ELF-1 (cell line): ENCODE measurements at places on chromosomes 1 and 21.

GRCh38 chr1:35085421-35085820 lies 6.2 kb downstream of the ZMYM1 start:
- DNase-seq, result peak; percentile 9

DNA sequence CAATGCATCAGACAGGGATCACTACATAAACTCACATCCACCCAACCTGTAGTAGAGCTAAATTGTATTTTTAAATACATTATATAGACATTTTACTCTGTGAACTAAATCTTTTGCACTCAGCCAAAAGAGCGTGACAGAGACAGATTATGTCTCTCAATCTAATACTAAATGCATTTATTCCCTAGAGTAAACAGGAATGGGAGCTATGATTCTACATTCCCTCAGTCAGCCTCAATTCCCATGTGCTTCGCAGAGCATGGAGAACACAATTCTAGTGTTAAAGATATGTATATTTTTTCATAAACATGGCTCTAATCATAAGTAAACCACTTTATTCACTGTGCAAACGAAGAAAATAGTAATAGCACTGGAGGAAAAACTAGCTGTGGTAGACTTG lies 16.5 kb downstream of the PIGK start:
- no peak for DNase-seq

DNA sequence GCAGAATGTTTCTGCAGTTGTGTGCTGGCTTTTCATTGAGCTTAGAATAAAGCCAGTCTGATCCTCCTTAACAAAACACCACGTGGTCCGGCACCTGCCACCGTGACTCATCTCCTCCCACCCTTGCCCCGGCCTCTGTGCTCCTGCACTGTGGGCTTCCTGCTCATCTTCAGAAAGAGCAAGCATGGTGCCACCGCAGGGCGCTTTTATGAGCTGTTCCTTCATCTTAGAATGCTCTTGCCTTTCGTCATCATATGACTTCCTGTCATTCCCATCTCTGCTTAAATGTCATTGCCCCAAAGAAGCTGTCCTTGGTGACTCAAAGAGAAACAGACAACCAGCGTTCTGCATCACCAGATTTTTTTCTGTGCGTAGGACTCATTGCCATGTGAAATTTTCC lies 117.8 kb downstream of the HHAT start:
- DNase-seq, result peak; percentile 27

DNA sequence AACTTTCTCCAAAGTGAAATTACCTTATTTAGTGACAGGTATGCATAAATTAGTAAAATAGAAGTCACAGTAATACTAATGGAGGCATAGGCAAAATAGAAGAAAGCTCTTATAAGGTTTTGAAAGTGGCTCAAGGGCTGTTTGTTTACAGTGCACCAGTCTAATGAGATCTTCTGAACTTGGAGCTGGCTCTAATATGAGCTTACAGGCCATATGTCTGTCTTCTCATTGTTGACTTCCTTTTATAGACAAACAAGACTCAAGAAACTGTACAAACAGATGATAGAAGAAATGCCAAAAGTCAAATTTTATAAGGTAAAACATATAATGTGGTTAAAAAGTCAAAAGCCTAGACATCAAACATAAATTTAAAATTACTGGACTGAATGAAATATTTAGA lies 207.5 kb upstream of the NEGR1 start:
- no peak for DNase-seq

DNA sequence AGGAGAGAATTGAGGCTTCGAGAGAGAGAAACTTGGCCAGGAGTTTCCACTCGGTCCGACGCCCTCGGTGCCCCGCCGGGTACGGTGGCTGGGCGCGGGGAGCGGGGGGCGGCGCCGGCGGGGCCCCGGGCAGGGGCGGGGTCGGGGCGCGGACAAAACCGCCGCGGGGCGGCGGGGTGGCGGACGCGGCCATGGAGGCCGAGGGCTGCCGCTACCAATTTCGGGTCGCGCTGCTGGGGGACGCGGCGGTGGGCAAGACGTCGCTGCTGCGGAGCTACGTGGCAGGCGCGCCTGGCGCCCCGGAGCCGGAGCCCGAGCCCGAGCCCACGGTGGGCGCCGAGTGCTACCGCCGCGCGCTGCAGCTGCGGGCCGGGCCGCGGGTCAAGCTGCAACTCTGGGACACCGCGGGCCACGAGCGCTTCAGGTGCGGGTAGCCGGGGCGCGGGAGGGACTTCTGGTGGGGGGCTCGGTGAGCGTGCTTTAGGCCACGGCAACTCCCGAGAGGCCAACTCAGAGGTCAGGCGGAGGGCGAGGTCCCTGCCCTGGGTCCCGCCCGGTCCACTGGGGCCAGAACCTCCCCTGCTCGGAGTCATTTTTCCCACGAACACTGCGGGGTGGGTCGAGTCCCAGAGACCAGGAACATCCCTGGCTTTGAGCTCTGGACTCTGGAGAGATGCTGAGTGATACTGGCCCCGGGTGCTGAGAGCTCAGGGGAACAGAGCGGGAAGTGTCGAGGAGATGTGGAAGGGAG lies 431 bp downstream of the RAB42 start:
- DNase-seq, result no peak

DNA sequence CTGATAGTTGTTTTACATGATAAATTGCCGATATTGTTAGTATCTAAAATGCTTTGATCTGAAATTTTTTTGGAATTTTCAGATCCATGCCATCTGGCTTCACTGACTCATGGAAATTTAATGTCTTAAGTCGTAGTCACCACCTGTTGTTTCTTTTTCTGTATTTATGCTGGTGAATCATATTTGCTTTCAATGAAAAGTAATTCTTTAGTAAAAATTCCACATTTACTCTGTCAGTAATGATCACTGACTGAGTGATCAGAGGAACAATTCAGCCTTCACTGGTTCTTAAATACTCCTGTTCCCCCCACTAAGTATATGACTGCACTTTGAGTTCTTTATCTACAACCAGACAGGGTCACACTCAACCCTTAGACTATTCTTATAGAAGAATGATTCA lies 185.6 kb upstream of the NRIP1 start:
- no peak for DNase-seq

GRCh38 chr21:42163511-42163863 lies 55.5 kb upstream of the ABCG1 start:
- DNase-seq, result no peak

GRCh38 chr1:109770331-109771095 lies 6.8 kb upstream of the EPS8L3 start:
- peak; percentile 43 for DNase-seq

GRCh38 chr1:163528710-163529348 lies 207.1 kb downstream of the NUF2 start:
- DNase-seq, result no peak

GRCh38 chr1:50111503-50111902 lies 2.8 kb downstream of the ELAVL4 start:
- DNase-seq, result no peak

DNA sequence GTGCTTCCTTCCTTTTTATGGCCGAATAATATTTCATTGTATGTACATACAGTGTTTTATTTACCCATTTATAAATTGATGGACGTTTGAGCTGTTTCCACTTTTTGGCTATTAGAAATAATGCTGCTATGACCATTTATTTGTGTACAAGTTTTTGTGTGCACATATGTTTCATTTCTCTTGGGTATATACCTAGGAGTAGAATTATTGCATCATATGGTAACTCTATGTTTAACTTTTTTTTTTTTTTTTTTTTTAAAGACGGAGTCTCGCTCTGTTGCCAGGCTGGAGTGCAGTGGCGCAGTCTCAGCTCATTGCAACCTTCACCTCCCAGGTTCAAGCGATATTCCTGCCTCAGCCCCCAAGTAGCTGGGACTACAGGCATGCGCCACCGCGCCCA lies 19.0 kb downstream of the SDHC start:
- DNase-seq, result no peak

GRCh38 chr1:154141240-154141639 lies 13.6 kb downstream of the NUP210L start:
- DNase-seq, result no peak

DNA sequence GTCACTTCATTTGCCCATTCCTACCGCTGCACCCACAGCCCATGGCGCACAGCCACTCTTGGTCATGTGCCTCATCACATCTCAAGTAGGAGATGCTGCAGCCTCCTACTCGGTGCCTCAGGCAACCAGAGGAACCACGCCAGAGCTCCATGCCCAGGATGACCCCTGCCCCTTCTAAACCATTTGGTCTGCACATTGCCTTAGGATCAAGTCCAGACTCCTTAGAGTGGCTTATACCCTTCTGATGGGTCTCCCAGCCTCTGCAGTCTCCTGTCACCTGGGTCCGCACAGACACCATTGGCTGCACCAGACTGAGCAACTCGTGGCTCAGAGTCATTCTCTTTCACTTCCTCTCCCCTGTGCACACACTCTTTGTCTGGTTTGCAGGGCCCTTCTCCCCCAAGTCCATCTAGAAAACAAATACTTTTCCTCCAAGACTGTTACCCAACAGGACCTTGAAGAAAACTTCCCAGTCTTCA lies 2.2 kb upstream of the ADORA3 start:
- no peak for DNase-seq

DNA sequence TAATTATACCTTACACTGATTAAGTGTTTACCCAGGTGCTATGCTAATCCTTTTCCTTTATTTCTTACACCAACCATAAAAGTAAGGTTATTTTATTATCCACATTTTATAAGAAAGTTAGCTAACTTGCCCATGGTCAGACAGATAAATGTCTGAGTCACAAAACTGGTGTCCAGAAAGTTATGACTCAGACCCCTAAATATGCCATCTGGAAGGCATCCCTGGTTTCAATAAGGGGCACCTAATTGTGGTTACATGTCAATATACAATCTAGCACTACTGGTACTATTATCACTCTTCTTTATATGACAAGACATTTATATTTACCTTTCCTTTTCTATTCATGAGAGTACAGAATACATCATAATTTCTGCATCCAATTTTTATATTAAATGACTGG lies 496.5 kb upstream of the ADGRL2 start:
- no peak for DNase-seq

DNA sequence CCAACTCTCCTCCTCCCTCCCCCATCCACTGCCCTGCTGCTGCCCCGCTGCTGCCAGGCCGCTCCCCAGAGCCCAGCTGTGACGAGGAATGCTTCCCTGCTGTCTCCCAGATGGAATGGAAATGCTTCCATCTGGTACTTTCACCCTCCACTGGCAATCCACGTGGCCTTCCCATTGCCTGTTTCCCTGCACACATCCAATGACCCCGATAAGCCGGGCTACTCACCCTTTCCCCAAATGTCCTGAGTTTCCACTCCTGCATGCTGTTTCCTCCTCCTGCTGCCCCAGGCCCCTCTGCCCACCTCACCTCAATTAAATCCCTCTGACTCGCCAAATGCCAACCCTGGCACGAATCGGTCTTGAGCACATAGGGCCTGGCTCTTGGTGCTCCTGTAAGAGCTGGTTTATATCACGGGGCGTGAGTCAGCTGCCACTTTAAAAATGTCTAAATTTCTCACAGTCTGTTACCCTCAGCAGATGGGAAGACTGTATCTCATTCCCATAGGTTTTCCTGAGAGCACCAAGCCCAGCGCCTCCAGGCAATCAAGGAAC lies 36.4 kb downstream of the MRAP start:
- DNase-seq, result no peak

GRCh38 chr1:157325220-157325619 lies 187.0 kb upstream of the ETV3 start:
- DNase-seq, result peak; percentile 54

DNA sequence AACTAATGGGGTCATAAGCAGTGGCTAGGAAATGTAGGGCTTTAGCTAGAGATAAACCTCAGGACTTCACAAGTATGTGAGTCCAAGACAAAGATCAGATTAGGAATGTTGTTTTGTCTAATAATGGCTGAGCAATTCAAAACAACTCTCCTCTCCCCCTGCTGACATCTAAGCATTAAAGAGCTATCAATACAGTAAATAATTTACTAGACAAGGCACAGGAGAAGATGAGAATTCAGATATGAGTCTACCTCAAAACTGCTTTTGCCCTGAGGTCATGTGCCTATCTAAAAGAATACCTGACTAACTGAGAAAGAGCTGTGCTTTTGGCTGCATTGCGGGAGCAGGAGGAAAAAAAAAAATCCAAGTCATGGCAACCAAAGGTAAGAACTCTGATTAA lies 86.8 kb downstream of the SPATA17 start:
- DNase-seq, result no peak

DNA sequence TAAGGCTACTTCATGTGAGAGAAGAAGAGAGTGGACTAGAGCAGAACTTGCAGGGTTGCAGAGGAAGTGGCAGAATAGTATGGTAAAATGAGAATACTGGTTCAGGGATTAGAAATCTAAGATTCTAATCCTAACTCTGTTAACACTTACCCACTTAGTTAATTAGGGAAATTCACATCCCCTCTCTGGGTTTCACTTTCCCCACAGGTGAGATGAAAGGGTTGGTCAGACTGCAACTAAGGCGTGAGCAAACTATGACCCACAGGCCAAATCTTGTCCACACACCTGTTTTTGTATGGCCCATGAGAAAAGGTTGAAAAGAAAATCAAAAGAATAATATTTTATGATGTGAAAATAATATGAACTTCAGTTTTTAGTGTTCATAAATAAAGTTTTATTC lies 117.5 kb downstream of the MACF1 start:
- no peak for DNase-seq

GRCh38 chr1:245332513-245332912 lies 177.7 kb downstream of the KIF26B start:
- no peak for DNase-seq

- peak; percentile 63 for DNase-seq
Measured at GRCh38 chr1:108712606-108713150, at the start of gene FNDC7. Gene FNDC7, plus strand, starts transcription at chr1:108712908. Its CDS starts 26 bp downstream, at chr1:108712934.

DNA sequence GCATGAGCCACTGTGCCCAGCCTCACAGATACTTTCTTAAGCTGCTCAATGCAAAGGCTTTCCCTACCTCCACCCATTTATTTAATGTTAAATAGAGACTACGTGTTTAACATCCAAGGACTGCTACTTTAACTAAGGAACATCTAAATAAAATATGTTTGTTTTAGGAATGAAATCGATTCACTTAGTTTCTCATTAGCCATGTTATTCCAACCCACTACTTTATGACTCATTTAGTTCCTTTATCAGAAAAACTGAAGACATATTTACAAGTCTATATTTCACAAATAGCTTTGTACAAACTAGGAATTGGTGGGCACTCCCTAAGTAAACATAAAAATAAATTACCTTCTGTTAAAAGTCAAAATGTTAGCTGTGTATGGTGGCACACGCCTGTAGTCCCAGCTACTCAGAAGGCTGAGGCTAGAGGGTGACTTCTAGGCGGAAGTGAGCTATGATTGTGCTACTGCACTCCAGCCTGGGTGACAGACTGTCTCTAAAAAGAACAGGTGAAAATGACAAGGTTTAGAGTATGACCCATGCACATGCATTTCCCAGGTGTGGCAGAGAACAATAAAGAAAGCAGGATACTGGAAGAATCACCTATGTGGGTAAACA lies 39.9 kb upstream of the AK4 start:
- no peak for DNase-seq

- DNase-seq, result no peak
Measured at GRCh38 chr1:159079525-159079924, 3.0 kb upstream of the AIM2 start.
